ENCODE measurements at places on chromosomes 2 and 18. TPM values are rescaled to one million over a fixed set of nuclear protein-coding genes. Genes with fewer than 3 reads are reported as not detected.

GRCh38 chr2:71347517-71347916 is 15.9 kb downstream of the ZNF638 start:
- no peak for DNase-seq

- no peak for DNase-seq
These were observed 7.0 kb upstream of the TMX3 start for GRCh38 chr18:68721681-68722583.

DNA sequence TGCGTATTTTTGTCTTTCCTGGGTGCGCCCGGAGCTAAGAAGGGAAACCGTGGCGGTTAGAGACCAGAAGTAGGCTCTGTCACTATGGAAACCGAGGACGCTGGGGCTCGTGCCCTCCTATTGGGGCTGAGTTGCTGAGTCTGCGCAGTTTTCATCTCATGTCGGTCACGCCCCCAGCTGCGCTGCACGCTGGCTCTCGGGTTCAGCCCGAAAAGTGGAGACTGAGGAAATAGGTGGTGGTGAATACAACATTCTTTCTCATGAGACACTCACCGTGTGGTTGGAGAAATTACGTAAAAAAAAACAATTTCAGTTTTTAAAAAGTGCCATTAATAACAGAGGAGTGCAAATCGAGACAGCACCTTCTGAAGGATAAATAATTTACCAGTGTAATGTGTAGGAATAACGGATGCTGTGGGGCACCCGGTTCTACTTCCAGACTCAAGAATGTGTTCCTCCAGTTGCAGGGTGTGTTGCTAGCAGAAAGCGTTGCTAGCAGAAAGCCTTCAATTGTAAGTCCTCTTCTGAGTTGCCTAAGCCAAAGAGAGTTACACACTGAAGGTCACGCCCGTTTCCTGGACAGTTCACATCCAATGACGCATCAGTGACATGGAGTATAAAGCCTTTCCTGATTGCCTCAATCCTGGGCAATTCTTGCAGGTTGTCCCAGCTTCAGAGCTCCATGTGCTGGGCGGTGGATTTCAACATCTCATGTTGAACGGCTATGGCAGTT is 20.4 kb upstream of the CXXC1 start:
- peak; percentile 53 for DNase-seq

DNA sequence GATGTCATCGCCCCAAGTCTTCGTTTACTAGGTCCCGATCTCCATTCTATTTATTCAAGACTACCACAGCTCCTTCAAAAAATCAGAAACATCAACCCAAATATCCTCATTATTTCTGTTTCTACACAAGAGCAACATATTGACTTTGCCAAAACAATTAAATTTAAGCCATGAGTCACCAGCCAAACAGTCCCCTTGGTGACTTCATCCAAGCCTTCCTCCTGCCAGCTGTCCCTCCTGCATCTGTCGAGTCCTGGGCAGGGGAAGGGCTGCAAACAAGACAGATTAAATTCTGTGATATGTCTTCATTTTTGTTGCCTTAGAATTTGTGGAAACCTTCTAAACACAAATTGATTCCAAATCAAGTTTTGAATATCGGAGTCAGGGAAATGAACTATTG is 110.3 kb downstream of the SP3 start:
- DNase-seq: no peak

DNA sequence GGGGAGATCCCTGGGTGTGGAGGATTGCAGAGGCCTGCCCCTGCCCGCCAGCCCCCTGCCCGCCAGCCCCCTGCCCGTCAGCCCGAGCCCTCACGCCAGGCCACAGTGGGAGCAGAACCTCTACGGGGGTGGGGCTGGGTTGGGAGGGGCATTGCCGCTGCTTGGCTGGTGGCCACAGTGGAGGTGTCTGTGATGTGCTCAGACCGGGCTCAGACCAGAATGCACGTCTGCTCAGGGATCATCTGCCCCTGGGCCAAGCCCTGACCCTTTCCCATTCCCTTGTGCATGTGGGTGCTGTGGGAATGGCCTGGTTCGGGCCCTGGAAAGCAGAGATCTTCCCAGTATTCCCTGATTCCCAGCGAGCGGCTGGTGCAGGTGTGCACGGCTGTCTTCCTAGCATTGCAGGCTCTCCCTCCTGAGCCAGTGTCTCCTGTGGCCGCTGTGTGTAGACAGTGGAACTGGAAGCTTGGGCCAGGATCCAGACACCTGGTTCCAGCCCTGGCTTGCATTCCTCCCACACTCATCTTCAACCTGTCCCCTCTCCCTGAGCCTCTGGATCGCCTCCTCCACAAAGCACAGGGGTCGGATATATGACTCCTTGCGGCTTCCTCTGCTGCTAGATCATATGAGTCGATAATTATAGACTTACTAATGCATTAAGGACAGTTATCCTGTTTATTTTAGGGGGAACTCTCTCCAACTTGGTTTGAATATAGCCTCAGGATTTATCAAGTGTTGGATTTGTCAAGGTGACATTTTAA is 161.6 kb downstream of the LDLRAD4 start:
- DNase-seq: no peak

DNA sequence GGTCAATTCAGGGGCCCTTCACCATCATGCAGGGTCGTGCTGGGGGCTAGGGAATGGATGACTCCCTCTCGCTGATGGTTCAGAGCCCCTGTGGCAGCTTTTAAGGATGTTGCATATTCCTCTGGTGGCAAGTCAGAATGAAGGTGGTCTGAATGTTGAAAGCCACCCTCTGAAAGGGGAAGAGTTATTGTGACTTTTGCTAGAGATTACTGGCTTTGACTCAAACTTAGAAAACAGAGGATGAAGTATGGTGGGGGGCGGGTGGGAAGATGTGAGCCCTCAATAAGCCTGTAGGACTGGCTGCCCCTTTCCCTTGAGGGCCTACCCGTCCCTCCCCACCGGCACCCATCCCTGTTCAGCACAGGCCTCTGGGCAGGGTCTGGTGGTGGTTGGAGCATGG is 23.2 kb downstream of the MC2R start:
- DNase-seq: no peak

- DNase-seq: no peak
These were observed 12.6 kb downstream of the HOXD3 start for GRCh38 chr2:176169711-176170110.

DNA sequence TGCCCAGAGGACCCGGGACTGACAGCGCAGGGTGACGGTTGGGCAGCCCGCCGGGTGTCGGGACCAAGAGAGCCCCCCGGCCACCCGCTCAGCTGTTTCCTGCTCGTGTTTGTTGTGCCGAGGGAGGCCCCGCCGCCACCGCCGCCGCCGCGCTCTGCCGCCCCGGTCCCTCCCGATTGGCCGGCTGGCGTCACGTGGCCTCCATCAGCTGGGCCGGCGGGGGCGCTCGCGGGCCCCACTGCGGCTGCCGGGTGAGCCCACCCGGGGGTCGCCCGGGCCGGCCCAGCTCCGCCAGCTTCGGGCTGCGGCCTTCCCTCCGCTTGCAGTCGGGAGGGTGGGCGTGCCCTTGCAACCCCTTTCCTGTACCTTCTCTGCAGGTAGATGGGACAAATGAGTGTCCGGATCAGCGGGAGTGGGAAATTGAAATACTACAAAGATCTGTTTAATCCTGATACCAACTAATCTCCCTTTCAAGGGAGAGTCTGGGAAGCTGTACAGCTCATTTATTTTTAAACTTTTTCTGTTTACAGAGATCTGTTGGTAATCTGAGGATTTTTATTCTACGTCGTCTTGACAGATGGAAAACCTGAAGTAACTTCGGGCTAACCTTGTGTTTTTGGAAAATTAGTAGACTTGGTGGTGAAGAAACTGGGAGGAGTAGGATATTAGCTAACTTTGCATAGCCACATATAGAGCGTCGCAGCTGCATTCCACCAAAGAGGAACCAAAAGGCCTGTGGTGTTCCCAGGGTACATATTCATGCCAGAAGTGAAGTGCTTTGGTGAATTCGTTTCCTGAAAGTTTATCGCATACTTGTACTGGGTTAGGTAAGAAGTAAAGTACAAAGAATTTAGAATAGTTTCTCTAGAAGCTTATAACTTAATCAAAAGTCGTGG is 1.2 kb downstream of the YPEL5 start:
- DNase-seq: no peak

GRCh38 chr2:142030735-142031134 is 100.1 kb downstream of the LRP1B start:
- DNase-seq: no peak

DNA sequence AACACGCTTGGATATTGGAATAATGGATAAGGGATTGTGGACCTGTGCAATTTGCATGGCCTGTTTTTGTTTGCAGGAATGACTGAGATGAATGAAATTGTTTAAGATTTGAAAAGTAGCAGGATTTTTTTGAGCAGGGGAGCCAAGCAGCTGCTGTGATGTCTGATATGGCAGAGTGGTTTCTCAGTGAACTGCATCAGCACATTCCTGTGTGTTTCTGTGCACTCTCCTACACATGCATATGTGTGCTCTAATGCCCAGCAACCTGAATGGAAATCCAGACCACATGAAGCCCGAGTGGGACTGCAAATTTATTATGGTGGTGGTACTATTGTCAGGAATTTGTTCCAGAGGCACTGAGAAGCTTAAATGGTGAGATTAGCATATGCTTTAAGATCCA is 161.7 kb downstream of the PARD3B start:
- no peak for DNase-seq

- no peak for DNase-seq
These were observed 456.3 kb downstream of the DLGAP1 start for GRCh38 chr18:3998698-3999333.

- DNase-seq: no peak
These were observed 203.5 kb upstream of the NABP1 start for GRCh38 chr2:191474464-191474863.

DNA sequence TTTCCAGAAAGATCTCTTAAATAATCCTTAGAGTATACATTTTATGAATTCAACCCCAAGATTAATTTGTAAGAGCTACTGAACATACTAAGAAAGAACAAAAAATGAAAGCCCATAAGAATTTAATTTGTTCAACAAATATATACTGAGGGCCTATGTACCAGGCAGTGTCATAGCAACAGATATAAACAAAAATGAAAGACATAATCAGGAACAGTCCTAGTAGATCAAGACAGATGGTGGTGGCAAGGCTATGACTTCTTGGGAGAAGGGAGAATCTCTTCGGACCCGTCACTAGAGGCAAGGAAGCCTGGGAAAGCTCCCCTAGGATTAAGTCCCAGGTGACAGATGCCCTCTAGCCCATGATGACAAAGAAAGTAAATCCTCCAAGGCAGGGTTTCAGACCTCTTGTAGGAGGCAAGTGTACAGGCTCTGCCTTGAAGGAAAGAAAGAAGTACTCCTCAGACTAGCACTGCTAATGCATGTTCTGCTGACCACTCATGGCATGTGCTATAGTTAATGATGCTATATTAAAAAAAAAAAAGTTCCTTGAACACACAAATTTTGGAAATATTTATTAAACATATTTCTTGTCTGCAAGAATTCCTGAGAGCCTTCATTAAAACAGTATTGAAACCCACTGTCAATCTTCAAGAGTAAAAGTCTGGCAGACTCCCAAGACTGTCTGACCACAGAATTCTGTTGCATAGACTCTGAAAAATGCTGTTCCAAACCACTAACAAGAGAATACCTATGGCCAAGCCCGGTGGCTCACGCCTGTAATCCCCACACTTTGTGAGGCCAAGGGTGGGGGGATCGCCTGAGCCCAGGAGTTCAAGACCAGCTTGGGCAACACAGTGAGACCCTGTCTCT is 31.5 kb downstream of the NOL10 start:
- DNase-seq: no peak

DNA sequence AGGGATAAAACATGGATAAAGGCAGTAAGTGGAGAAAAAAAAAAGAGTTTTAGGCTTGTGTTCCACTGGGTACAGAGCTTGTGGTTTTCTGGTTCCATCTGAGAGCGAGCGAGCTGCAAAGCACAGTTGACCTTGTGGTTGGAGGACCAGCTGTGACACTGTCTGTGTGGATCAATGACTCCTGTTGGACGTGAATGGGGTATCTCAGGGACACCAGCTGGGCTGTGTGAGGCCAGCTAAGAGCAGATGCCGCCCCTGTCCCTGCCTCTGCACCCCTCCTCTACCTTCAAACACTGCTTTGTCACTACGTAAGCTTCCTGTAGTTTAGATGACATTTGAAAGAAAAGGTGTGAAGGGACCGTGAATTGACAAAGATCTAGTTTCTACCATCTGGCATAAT is 67.8 kb downstream of the QPCT start:
- no peak for DNase-seq

GRCh38 chr18:12726774-12727550 is 24.1 kb downstream of the PSMG2 start:
- peak; percentile 85 for DNase-seq

- no peak for DNase-seq
These were observed 23.3 kb downstream of the CTAGE1 start for GRCh38 chr18:22394428-22394827.

- DNase-seq: no peak
These were observed 409.8 kb downstream of the PLCL1 start for GRCh38 chr2:198214114-198214596.

GRCh38 chr2:158553257-158553656 is 96.5 kb downstream of the PKP4 start:
- no peak for DNase-seq

DNA sequence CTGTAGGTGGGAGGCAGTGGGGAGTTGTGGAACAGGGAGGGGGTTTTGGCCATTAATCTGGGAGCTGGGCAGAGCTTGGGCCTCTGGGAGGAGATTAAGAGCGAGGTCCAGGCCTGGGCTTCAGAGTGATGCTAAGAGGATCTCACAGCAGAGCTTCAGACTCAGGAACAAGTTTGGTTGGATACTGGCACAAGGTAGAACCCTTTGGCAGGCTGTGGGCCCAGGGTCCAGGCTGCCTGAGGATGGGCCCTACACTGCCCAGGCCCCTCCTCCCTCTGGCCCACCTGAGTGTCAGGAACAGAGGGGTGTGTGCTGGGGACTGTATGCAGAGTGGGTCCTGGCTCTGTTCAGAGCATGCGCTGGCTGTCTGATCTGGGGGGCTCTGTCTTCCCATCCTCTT is 334.9 kb downstream of the CYP26B1 start:
- no peak for DNase-seq

GRCh38 chr2:236503583-236503982 is 66.0 kb upstream of the ACKR3 start:
- no peak for DNase-seq

- no peak for DNase-seq
These were observed 44.2 kb downstream of the WDPCP start for GRCh38 chr2:63544017-63544627.

GRCh38 chr18:34866310-34866709 is 156.2 kb downstream of the DTNA start:
- DNase-seq: no peak

DNA sequence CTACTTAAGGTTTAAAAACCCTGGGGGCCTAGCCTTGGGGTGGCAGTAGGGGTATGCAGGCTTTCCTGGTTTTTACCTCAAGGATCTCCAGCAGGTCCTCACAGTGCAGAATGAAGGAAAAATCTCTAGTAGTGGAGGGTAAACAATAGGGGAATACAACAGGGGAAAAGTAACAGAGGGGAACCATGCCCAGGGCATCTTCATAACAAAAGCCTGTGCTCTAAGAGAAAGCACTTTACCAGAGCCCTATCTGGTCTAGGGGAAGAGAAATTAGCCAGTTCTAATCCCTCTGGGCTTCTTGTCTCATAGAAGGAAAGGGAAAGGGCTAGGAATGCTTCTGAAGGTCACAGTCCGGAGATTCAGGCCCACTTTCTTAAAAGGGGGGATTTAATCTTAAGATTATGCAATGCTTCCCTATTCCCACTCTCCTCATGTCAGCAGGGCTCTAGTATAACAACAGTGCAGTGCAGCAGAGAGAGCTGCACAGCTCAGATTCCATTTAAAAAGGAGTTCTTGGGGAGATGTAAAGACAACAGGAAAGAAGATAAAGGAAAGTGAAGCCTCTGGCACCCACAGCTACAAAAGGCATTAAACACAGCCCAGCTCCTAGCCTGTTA is 149.0 kb upstream of the CYP1B1 start:
- DNase-seq: no peak

Gene CYP26B1
- polyA plus RNA-seq: 0.19 TPM

Gene CRYGB
- polyA plus RNA-seq: 0.30 TPM

Gene BCL11A
- polyA plus RNA-seq: 12.2 TPM

Gene PLA2R1
- 0.65 TPM for polyA plus RNA-seq

Gene INHA
- 2.7 TPM for polyA plus RNA-seq

Gene PSTPIP2
- 0.93 TPM for polyA plus RNA-seq

All from H1 (cell line).